ENCODE measurements at places on chromosomes 4 and X. TPM values are rescaled to one million over a fixed set of nuclear protein-coding genes. Genes with fewer than 3 reads are reported as not detected.

TSPAN7 gene
- total RNA-seq, result 40.1 TPM

FDCSP gene
- not detected for total RNA-seq

EIF4E gene
- total RNA-seq, result 52.7 TPM

CYP2U1 gene
- 12.2 TPM for total RNA-seq

XG gene
- 7.9 TPM for total RNA-seq

SPATA18 gene
- 5.3 TPM for total RNA-seq

GRCh38 chr4:106287353-106287969 lies 28.5 kb downstream of the TBCK start:
- DNase-seq, result no peak

DNA sequence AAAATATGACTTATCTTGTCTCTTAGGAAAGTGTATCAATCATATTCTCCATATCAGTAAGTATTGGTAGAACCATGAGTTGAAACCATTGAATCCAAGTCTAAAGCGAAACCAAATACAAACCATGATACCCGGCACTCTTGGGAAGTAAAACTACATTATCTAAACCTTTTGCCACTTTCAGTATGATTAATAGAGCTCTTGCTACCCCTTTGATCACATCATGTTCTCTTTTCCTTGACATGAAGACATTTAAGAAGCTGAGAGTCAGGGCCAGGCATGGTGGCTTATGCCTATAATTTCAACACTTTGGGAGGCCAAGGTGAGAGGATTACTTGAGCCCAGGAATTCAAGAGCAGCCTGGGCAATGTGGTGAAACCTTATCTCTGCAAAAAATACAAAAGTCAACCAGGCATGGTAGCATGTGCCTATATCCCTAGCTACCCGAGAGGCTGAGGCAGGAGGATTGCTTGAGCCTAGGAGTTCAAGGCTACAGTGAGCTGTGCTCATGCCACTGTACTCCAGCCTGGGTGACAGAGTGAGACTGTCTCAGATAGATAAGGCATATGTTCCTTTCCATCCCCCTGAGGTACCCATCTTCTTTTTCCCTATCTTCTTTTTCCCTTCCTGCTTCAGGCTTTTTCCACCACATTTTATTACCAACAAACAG lies 45.4 kb downstream of the CEP135 start:
- no peak for DNase-seq

- no peak for DNase-seq
These were observed 60.4 kb upstream of the TAF9B start for GRCh38 chrX:78199851-78200250.

DNA sequence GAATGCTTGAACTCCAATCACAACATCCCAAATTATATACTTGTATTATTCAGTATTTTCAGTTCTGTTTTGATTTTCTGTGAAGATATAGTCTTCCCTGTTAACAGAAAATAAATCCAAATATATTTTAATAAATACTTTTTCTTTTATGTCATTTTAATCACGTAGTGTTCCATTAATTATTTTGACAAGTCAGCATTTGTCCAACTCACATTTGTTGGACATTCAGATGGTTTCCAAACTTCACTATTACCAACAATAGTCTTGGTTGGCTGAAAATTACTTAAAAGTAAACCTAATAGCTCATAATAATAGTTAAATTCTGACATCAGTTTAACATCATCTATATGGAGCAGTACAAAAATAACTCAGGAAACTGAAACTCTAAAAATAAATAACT lies 60.7 kb upstream of the SPANXD start:
- no peak for DNase-seq

DNA sequence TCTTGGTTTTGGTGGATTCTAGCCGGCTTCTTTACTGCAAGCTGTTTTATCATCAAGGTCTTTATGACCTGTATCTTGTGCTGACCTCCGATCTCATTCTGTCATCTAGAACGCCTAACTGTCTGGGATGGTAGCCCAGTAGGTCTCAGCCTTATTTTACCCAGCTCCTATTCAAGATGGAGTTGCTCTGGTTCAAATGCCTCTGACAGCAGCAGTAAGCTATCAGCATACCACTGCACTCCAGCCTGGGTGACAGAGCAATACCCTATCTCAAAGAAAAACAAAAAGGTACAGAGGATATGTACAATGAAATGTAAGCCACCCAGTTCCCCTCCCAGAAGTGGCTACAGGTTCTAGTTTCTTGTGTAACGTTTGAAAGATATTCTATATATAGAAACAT lies 36.1 kb downstream of the HERC6 start:
- no peak for DNase-seq

DNA sequence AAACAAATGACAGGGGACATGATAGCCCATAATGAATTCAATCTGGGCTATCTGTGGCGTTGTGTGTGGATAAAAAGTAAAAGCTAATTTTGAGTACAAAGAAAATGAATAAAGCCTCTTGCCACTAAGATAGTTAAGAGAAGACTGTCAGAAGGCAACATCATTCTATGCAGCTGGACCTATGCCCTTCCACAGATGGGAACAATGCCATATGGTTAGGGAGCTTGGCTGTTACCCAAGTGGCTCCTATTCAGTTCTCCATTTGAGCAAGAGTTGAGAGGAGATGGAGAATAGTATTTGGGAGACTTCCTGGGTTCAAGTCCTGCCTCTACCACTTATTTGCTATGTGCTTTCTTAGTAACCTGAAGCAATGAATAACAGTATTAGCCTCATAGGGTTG lies 107.7 kb downstream of the ANXA3 start:
- DNase-seq, result no peak

DNA sequence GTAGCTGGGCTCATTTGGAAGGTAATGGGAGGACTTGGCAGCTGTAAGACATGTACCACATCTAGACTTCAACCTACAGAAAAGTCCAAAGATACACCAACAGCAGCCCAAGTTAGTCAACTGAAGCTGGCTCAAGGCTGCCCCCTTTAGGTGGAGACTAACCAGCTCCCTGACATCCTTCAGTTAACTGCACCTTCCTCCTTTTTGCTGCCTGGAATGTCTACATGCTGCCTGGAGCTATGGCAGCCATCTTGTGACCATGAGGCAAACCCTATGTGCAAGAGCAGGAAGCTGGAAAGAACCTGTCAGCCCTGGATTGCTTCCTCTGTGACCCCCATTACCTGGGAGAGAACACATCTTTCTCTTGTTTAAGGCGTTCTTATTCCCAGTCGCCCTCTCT lies 25.8 kb downstream of the ARSD start:
- no peak for DNase-seq

- DNase-seq, result no peak
These were observed 123.4 kb downstream of the SPCS3 start for GRCh38 chr4:176443117-176443516.

DNA sequence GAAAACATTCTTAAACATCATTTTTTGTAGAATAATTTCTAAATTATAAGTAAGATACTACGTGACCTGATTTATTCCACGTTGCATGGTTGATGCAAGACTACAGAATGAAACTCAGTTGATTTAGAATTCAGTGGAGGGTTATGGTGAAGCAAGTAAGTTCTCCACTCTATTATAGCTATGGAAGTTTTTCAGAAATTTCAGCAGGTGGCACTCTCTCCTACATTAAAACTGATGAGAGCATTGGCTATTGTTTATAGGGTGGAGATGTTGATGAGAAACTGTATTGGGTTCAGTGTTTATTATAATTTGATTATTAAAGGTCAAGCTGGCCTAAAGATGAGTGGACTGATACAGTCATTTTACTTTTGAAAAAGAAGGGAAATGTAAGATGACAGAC lies 88.0 kb downstream of the FNIP2 start:
- DNase-seq, result no peak

DNA sequence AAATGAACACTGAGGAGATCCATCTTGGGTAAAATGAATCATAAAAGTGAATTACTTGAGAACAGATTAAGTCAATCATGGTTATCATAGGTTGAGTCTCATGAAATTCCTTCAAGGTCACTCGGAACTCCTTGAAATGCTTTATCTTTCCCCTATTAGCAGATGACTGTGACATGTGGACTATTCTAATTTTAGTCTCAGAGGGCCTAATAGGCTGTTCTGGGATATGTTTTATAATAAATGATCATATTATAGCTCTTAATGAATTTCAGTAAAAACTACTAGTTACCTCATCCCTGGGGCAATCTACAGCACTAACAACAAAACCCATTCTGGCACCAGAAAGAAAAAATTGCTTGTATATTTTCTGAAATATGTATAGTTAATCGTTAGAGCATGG lies 44.7 kb downstream of the SPATA4 start:
- DNase-seq, result no peak

DNA sequence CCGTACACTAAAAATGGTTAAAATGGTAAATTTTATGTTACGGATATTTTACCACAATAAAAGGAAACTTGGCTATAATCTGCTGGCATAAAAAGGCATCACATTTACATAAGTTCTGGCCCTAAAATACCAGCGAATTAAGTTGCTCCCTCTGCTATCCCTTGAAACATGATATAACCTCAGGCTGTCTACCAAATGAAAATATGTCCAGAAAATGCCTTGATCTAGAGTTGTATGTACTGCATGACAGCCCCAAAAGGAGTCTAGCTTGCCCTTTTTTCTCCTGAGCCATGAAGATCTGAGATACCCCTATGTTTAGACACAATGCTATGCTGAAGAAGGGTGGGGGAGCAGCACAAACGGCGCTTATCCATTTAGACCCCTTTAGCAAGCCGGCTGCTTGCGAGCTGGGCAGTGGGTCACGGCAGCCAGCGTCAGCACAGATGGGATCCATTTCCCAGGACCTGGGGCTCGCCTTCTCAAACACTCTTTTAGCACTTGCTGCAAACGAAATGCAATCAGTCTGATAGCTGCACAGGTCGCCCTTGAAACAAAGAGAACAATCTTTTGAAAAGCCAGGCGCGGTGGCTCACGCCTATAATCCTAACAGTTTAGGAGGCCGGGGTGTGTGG lies 77.0 kb downstream of the AFAP1 start:
- DNase-seq, result no peak

DNA sequence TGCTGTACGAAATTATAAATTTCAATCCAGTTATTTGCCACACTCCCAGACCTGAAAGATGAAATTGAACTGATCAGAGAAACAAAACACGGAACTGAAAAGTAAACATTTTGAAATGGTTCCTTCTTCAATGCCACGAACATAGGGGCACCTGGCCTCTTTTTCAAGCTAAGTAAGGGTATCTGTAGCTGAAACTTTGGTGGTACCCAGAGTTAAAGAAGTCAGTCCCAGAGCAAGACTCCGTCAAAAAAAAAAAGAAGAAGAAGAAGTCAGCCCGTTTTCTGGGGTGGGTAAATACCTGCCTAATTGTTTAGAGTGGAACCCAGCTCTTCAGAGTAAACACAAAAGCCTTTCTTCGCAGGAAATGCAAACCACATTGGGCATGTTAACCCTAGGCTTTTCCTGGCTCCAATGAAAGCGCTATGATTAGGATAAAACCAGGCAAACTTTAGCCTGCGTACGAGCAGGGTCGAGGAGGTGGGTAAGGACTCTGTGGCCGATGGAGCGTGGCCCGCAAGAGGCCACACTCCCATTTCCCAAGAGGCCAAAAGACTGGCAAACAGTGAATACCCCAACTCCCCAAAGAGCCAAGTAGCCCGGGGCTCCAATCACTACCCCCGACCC lies 1.3 kb downstream of the ANTXR2 start:
- DNase-seq, result no peak

- DNase-seq, result no peak
These were observed 171.0 kb downstream of the DHX15 start for GRCh38 chr4:24413311-24413784.

Measured in posterior vena cava (tissue), 2 donors.